Stimulated activated CD8-positive, alpha-beta memory T cell treated with anti-CD3 and anti-CD28 coated beads, Interleukin-4, amount 100 ng/mL, for 1 hour (primary cell): ENCODE measurements at places on chromosomes 5 and 9.

GRCh38 chr9:123669346-123669745 lies 260.6 kb downstream of the DENND1A start:
- no peak for DNase-seq

DNA sequence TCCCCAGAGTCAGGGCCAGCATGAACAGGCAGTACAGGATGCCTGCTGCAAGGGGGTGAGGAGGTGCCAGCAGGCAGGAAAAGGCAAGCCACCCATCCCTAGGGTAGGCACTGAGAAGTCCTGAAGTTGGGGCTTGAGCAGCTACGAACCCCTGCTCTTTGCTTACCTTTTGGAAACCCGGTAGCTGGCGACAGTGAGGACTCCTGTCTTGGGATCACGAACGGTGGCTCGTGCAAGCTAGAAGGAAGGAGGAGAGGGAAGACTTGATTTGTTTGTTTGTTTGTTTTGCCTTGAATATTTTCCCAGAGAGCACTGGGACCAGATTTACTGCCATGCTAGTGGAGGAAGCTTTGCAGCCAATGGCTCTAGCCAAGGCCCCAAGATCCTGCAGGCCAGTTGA lies 23.7 kb downstream of the P4HA2 start:
- no peak for DNase-seq

GRCh38 chr5:84113246-84114105 lies 271.2 kb downstream of the EDIL3 start:
- no peak for DNase-seq

DNA sequence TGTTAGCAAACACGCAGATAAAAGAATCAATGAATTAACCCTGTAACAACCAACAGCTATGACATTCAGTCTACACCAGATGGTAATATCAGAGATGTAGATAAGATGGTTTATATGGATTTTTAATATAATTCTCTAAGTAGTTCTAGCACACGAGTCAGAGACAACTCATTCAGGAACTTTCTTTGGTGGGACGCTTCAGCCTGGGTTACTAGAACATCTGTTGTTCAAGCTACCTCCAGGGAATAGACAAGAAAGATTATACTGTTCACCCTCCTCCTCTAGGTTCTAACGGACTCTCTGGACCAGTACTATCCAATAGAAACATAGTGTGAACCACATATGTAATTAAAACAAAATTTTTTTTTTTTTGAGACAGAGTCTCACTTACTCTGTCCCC lies 73.8 kb downstream of the RAPGEF1 start:
- DNase-seq = no peak

GRCh38 chr5:114702731-114703130 lies 340.9 kb downstream of the KCNN2 start:
- no peak for DNase-seq

DNA sequence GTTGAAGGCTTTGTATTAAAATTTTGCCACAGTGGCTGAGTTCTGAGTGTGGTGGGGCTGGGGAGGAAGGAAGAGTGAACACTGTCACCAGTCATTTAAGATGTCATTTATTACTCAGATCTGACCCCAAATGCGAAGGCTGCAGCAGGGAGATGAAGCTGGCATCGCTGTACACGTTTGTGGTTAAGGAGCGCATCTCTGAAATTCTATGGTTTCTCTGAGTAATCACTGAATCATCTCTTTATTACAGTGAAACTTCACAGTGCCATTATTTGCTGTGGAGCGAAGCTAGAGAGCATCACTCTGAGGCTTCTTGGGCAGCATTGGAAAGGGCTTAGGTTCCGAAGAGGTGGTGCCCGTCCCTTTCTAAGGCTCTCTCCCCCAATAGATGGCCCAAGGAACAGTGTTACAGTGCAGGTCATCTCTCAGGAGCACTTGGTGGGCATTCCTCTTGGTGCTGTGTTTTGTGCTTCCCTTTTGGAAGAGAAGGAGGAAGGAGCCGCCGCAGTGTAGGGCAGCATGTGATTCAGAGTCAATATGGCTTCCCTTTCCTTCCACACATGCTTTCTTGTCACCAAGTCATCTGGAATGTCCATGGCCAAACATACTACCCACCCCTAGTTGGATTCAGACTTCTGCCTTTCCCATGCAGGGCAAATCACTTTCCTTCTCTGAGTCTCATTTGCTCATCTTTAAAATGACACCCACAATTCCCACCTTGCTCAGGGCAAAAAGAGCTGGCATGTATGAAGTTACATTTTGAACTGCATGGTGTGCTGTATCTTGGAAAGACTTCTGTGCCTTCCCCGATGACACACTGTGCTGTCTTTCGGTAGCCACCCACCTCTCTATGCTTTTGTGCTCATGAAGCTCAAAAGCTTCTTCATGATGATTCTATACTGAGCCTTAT lies 9.3 kb upstream of the TEX48 start:
- no peak for DNase-seq

DNA sequence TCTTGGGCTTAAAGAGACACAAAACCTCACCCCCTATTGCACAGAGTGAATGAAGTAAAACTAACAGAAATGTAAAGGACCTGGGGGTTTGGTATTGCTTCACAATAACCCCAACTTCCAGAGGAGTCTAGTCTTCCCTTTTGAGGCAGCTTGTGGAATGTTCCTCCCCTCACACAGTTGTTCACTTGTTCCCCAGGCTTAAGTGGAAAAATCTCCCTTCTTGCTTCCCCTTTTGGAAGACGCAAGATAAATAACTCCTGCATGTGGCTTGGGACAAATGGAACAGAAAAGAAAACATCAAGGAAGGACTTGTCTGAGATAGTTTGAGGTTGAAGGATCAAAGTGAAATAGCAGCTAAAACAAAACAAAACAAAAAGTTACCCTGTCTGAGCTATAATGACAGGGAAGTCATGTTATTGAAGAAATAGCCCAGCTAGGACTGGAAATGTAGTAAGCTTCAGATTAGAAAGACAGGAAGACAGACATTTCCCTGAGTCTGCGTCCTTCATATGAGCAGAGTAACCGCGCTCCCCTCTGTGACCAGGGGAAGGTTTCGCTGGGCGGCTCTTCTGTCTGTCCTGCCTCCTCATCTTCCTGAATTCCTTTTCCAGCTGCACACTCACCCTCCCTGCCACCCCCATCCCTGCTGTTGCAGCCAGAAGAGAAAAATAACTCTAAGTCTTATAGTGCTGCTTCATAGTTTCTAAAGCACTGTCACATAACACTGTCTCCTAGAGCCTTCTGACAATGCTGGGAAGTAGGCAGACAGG lies 8.8 kb downstream of the SPARC start:
- no peak for DNase-seq
